ENCODE measurements at places on chromosomes 6 and 20. TPM values are rescaled to one million over a fixed set of nuclear protein-coding genes. Genes with fewer than 3 reads are reported as not detected.
A peak's percentile ranks its signal among the peaks of the same experiment; 100 is the strongest.

The ANGPT4 gene
- 0.05 TPM for total RNA-seq

The ZNF165 gene
- 0.27 TPM for total RNA-seq

The DLK2 gene
- 0.54 TPM for total RNA-seq

GRCh38 chr6:8027965-8028651 is 36.1 kb downstream of the BLOC1S5 start:
- no peaks in the 10 kb centered on the region for H3K36me3 ChIP-seq
- no peaks in the 10 kb centered on the region for H3K27me3 ChIP-seq
- no peak overlapping the region for H3K4me3 ChIP-seq
- peaks cover 12% of the 10 kb centered on the region for H3K4me1 ChIP-seq

GRCh38 chr6:32970413-32971241 is 2.2 kb downstream of the BRD2 start:
- H3K27ac ChIP-seq = peak overlapping the region; percentile 99
- DNase-seq = peak; percentile 91
- peak overlapping the region; percentile 85 for H3K4me3 ChIP-seq
- no peaks in the 10 kb centered on the region for H3K27me3 ChIP-seq
- peaks cover 30% of the 10 kb centered on the region for H3K4me1 ChIP-seq

GRCh38 chr6:14984519-14984853 is 261.4 kb upstream of the JARID2 start:
- no peak for DNase-seq
- no peaks in the 10 kb centered on the region for H3K27me3 ChIP-seq
- H3K36me3 ChIP-seq = no peaks in the 10 kb centered on the region

DNA sequence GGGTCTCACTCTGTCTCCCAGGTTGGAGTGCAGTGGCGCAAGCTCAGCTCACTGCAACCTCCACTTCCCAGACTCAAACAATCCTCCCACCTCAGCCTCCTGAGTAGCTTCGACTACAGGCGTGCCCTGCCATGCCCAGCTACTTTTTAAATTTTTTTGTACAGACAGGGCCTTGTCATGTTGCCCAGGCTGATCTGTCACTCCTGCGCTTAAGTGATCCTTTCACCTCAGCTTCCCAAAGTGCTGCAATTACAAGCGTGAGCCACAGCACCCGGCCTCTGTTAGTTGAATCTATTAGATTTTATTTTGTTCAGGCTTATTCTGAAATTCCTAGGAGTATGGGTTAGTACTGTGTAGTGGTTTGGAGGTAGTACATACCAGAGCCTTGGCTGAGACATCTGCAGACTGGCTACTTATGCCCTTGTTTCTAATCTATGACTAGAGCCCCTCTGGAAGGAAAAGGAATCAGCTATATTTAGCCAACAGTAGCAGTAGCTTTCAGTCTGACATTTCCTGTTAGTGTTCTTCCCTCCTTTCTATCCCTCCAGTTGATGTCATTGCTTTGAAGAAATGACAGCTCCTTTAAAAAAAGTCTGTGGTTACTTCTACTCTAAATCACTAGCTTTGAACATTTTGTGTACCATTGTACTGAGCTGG is 74.4 kb downstream of the ITCH start:
- H3K27me3 ChIP-seq = no peaks in the 10 kb centered on the region
- peaks cover 31% of the 10 kb centered on the region for H3K4me1 ChIP-seq
- H3K36me3 ChIP-seq = peaks cover 26% of the 10 kb centered on the region
- H3K27ac ChIP-seq = peak overlapping the region; percentile 44
- no peak overlapping the region for H3K4me3 ChIP-seq

DNA sequence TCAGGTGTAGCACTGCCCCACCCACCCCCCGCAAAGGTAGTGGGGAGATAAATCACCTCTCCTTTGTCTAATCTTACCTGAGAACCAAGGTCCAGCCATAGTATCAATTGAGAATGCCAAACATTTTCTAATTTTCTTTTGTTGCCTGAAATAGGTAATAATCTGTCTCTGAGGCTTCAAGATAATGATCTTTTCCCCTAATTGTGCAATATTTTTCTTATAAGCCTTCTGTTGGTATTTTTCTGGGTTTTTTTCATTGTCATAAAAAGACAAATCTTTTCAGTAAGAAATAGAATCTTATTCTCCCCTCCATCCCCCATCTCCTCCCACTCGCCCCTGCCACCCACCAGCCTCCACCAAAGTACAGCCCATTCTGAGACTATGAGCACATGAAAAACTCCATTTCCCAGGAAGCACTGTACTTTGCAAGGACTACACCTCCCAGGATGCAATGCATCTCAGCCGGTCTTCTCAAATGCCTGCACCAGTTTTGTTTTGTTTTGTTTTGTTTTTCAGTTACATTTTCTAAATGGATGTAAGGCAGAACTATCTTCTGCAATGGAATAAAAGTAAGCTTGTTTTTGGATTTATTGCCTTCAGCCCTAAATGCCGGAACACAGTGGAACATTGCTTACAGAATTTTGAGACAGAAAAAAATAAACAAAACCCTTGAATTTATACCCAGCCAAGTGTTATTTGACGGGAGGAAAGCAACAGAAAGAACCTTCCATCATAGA is 268.0 kb downstream of the TFAP2A start:
- peak overlapping the region; percentile 9 for H3K4me3 ChIP-seq
- H3K4me1 ChIP-seq = no peaks in the 10 kb centered on the region
- H3K36me3 ChIP-seq = no peaks in the 10 kb centered on the region
- no peak for DNase-seq
- H3K27me3 ChIP-seq = peaks cover 38% of the 10 kb centered on the region

GRCh38 chr6:16305788-16306187 is 67.4 kb downstream of the GMPR start:
- no peaks in the 10 kb centered on the region for H3K4me1 ChIP-seq
- H3K27me3 ChIP-seq = no peaks in the 10 kb centered on the region
- H3K27ac ChIP-seq = no peak overlapping the region
- no peaks in the 10 kb centered on the region for H3K36me3 ChIP-seq

- H3K4me3 ChIP-seq = no peak overlapping the region
- H3K4me1 ChIP-seq = peaks cover 16% of the 10 kb centered on the region
- no peak for DNase-seq
- no peaks in the 10 kb centered on the region for H3K27me3 ChIP-seq
- no peaks in the 10 kb centered on the region for H3K36me3 ChIP-seq
Measured at GRCh38 chr6:121726596-121726995, 291.1 kb downstream of the GJA1 start.

GRCh38 chr6:75202676-75203131 is 3.1 kb downstream of the COL12A1 start:
- H3K4me1 ChIP-seq = peaks cover 22% of the 10 kb centered on the region
- DNase-seq = no peak
- H3K27ac ChIP-seq = no peak overlapping the region
- H3K27me3 ChIP-seq = no peaks in the 10 kb centered on the region
- H3K36me3 ChIP-seq = no peaks in the 10 kb centered on the region

DNA sequence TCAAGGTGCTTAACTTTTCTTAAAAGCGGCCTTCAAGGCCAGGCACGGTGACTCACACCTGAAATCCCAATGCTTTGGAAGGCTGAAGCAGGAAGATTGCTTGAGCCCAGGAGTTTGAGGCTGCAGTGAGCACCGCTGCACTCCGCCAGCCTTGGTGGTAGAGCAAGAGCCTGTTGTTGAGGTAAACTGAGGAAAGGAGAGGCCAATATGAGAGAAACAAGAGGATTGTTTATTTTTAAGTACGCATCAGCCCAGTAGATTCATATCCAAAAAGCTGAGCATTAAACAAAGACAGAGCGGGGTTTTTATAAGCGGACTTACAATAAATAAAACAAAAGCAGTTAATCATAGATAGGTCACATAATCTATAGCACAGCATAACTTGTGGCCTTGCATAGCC is 15.0 kb upstream of the GMPR start:
- DNase-seq = no peak
- H3K27ac ChIP-seq = no peak overlapping the region
- no peak overlapping the region for H3K4me3 ChIP-seq
- H3K4me1 ChIP-seq = no peaks in the 10 kb centered on the region
- peaks cover 2% of the 10 kb centered on the region for H3K27me3 ChIP-seq
- H3K36me3 ChIP-seq = no peaks in the 10 kb centered on the region

DNA sequence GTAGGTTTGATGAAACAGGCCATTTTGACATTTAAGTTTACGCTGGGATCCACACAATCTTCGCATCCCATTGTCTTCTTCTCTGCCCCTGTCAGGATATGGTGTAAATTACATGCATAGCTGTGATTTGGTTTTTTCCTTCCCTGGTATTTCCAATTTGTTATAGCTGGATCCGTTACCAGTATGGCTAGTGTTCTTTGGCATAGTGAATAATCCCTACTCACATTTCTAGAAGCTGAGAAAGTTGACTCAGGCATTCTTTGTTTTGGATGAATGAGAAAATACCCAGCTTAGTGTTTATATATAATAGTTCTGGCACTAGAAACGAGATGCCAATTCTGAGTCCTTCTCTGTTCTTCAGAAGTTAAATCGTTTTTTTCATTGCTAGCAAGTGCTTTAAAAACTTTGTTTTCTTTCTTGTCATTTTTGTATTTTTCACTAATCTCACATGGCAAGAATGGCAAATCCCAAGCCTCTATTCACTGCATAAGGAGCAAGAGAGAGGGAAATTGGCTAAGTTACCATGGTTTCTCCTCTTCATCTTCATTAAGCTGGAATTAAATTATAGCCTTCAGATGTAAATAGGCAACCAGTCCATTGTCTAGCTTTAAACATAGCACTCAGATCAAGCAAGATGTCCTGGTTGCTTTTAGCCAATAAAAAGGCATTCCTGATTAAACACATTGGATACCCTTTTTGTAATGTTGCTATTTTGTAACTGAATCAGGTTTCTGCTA is 91.9 kb upstream of the LAMP5 start:
- no peak overlapping the region for H3K4me3 ChIP-seq
- H3K27ac ChIP-seq = no peak overlapping the region
- H3K36me3 ChIP-seq = peaks cover 80% of the 10 kb centered on the region
- peaks cover 2% of the 10 kb centered on the region for H3K4me1 ChIP-seq
- DNase-seq = no peak

- H3K4me1 ChIP-seq = peaks cover 5% of the 10 kb centered on the region
- no peaks in the 10 kb centered on the region for H3K27me3 ChIP-seq
- no peak overlapping the region for H3K4me3 ChIP-seq
- H3K27ac ChIP-seq = no peak overlapping the region
Measured at GRCh38 chr6:79173378-79173777, 61.1 kb downstream of the HMGN3 start.

DNA sequence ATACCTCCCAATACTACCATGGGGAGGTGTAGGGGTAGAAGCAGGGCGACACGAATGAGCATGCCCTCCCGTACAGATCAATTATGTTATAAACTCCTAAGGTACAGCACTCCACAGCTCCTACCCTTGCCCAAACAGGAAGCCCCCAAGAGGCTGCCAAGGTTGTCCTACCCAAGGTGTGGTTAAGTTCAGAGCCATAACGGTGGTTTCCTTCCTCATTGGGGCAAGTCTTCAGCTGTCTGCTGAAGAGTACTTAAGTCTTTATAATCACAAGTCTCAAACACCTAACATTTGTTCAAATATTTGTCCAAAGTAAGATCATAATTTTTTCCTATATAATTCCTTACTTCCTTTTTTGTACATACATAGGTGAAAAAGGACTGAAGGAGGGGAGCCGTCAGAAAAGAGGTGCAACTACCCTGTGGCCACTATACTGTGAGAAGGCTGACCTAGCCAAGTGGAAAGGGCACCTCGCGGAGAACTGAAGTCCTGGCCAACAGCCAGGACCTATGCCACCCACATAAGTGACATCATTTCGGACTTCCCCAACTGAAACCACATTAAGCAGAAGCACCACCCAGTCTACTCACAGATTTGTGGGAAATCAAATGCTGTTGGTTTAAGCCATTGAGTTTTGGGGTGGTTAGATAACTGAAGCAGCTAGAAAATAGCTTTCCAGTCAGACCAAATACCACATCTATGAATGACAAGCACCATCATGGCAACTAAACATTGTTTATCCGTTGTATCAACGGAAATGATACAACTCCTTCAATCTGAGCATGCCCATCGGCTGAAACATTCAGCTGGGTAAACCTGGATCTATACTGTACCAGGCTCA is 2.9 kb upstream of the RAB22A start:
- H3K27ac ChIP-seq = no peak overlapping the region
- DNase-seq = no peak
- no peak overlapping the region for H3K4me3 ChIP-seq
- H3K4me1 ChIP-seq = peaks cover 16% of the 10 kb centered on the region
- peaks cover 6% of the 10 kb centered on the region for H3K36me3 ChIP-seq

GRCh38 chr6:129871221-129871620 is 10.1 kb upstream of the TMEM244 start:
- DNase-seq = no peak
- peaks cover 15% of the 10 kb centered on the region for H3K27me3 ChIP-seq
- no peaks in the 10 kb centered on the region for H3K36me3 ChIP-seq
- H3K4me3 ChIP-seq = no peak overlapping the region
- no peak overlapping the region for H3K27ac ChIP-seq

DNA sequence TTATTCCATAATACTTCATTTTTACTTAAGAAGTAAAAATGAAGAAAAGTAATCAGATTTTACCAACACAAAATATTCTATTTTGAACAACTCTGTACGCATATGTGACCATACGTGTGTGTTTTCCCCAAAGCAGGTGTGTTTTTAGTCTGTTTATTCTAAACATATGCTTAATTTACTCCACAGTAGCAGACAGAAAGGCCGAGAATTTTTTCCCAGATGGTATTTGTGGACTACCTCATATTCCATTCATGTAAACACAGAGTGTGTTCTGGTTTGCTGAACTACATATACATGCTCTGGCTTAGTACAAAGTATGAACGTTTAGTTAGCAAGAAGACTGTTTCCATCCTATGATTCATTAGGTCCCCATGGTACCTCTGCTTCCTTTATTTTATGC is 233.3 kb upstream of the RUNX2 start:
- H3K27ac ChIP-seq = no peak overlapping the region
- H3K36me3 ChIP-seq = no peaks in the 10 kb centered on the region
- no peak for DNase-seq
- H3K27me3 ChIP-seq = no peaks in the 10 kb centered on the region
- H3K4me1 ChIP-seq = no peaks in the 10 kb centered on the region
- no peak overlapping the region for H3K4me3 ChIP-seq
